CD8-positive, alpha-beta memory T cell (primary cell): ENCODE measurements at places on chromosomes 2 and 18. TPM values are rescaled to one million over a fixed set of nuclear protein-coding genes. Genes with fewer than 3 reads are reported as not detected.
A peak's percentile ranks its signal among the peaks of the same experiment; 100 is the strongest.

The TCF23 gene
- not detected for polyA plus RNA-seq

The BZW1 gene
- 252 TPM for polyA plus RNA-seq

The FMNL2 gene
- 0.05 TPM for polyA plus RNA-seq

The AKAIN1 gene
- polyA plus RNA-seq: not detected

The TUBA3E gene
- not detected for polyA plus RNA-seq

DNA sequence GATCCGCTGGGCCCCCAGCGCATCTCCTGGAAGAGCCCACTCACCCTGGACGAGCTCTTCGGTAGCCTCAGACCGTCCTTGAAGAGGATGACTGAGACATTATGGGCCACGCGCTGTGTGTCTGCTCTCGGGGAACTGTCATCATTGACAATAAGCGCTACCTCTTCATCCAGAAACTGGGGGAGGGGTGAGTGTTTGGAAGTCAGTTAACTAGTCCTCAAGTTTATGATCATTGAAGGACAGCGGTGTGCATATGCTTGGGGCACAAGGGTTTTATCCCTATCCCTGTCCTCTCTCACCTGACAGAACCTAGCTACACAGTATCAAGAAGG, 586 bp downstream of the STK16 start:
- peaks cover 23% of the 10 kb centered on the region for H3K36me3 ChIP-seq
- no peak for DNase-seq
- peak overlapping the region; percentile 93 for H3K27ac ChIP-seq
- no peaks in the 10 kb centered on the region for H3K27me3 ChIP-seq

GRCh38 chr2:24970483-24971285, 1.1 kb downstream of the DNAJC27 start:
- peak overlapping the region; percentile 99 for H3K27ac ChIP-seq
- H3K27me3 ChIP-seq: no peaks in the 10 kb centered on the region
- no peak for DNase-seq
- H3K4me3 ChIP-seq: peak overlapping the region; percentile 64
- H3K4me1 ChIP-seq: peaks cover 13% of the 10 kb centered on the region
- H3K36me3 ChIP-seq: no peaks in the 10 kb centered on the region

GRCh38 chr2:107072150-107072940, 186.4 kb upstream of the ST6GAL2 start:
- no peak overlapping the region for H3K27ac ChIP-seq
- H3K36me3 ChIP-seq: no peaks in the 10 kb centered on the region
- no peak overlapping the region for H3K4me3 ChIP-seq
- H3K4me1 ChIP-seq: no peaks in the 10 kb centered on the region

DNA sequence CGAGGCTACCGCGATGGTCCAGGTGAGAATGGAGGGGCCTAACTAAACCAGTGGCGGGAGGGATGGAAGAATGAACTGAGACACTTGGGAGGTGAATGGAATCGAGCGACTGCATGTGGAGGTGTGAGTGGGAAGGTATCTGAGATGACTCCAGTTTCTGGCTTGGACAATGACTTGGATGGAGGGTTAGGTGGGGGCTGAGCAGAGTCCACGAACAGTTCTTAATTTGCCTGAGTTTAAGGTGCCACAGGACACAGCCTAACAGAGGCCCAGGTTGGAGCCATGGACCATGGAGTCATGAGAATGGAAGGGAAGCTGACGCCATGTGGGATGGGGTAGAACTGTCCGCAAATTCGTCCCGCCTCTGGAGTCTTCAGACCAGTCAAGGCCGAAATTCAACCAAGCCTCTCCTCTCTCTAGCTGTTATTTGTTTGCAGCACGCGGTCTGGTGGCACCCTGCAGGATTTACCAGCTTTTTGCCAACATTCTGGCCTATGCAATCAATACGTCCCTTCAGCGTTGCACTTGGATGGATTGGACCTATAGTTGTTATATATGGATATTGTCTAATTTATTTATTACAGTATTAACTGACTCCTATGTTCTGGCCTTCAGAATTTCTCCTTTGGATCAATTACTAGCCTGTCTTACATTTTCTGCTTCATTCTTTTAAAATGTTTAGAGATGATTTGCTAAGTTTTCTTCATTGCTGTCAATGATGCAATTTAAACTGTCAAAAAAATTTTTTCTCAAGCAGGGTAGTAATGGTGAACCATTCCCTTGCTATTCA, 940 bp upstream of the BOLA3 start:
- no peak for DNase-seq
- H3K36me3 ChIP-seq: peaks cover 7% of the 10 kb centered on the region
- no peaks in the 10 kb centered on the region for H3K27me3 ChIP-seq
- H3K27ac ChIP-seq: peak overlapping the region; percentile 50

GRCh38 chr2:18966131-18966530, 376.8 kb upstream of the NT5C1B start:
- H3K36me3 ChIP-seq: no peaks in the 10 kb centered on the region
- H3K27ac ChIP-seq: no peak overlapping the region
- H3K4me1 ChIP-seq: no peaks in the 10 kb centered on the region
- DNase-seq: no peak

- H3K27me3 ChIP-seq: no peaks in the 10 kb centered on the region
- no peak for DNase-seq
- no peaks in the 10 kb centered on the region for H3K36me3 ChIP-seq
- no peak overlapping the region for H3K27ac ChIP-seq
- peaks cover 36% of the 10 kb centered on the region for H3K4me1 ChIP-seq
Observed at GRCh38 chr2:108982259-108982679, 6.8 kb downstream of the EDAR start.

- H3K36me3 ChIP-seq: no peaks in the 10 kb centered on the region
- no peaks in the 10 kb centered on the region for H3K27me3 ChIP-seq
- no peak for DNase-seq
Observed at GRCh38 chr2:160326786-160327185, 126.7 kb upstream of the ITGB6 start.

- no peaks in the 10 kb centered on the region for H3K27me3 ChIP-seq
Observed at GRCh38 chr2:173741759-173742158, 223.4 kb downstream of the SP3 start.

DNA sequence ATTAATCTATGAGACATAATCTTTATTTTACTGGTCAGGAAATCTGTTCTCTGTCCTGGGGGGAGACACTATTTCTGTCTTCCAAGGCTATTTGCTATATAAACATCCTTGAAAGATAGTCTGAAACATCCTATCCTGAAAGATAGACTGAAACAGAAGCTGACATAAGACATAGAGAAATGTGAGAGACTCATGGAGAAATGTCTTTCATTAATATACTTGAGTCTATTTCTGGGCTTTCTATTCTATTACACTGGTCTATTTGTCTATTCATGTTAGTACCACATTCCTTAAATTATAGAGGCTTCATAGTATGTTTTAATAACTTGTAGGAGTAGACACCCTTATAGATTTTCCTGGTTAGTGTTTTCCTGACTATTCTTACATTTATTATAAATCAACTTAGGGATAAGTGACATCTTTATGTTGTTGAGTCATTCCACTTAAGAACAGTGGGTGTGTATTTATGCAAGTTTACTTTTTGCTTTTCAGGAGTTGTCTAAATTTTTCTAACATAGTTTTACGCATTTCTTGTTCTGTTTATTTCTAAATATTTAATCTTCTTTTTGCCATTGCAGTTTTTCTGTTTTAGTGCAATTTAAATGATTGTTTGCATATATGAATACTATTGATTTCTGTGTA, 244.9 kb upstream of the ZSWIM2 start:
- H3K27me3 ChIP-seq: no peaks in the 10 kb centered on the region
- no peak overlapping the region for H3K4me3 ChIP-seq
- no peaks in the 10 kb centered on the region for H3K4me1 ChIP-seq
- no peaks in the 10 kb centered on the region for H3K36me3 ChIP-seq

DNA sequence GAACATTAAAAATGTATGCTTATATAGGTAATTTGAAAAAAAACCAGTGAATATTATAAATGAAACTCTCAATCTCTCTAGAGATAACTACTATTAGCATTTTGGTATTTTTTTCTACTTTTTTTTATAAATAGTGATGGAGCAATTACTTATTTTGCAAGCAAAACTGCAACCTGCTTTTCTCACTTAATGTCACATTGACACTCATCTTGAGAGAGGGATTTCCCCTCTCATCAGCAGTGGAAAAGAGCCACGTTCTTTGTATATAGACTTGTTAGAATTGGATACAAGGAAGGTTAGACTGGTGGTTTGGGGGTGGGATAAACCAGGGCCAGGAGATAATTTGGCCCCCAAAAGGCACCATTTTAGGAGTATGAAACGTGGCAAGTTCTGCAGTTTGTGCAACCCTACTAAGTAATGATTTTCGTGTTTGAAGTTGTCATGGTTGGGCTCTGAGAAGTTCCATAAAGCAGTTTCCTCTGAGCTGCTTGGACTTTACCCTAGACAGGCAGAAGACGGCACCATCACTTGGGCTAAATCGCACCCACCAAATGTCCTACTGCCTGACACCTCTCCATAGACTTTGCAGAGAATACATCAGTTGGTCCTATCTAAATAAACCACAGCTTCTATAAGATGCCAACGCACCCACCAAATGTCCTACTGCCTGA, 194.0 kb downstream of the ACTR3 start:
- H3K4me1 ChIP-seq: no peaks in the 10 kb centered on the region
- no peaks in the 10 kb centered on the region for H3K27me3 ChIP-seq
- no peak for DNase-seq
- no peaks in the 10 kb centered on the region for H3K36me3 ChIP-seq

- H3K36me3 ChIP-seq: no peaks in the 10 kb centered on the region
- no peaks in the 10 kb centered on the region for H3K27me3 ChIP-seq
- H3K4me3 ChIP-seq: no peak overlapping the region
- H3K27ac ChIP-seq: no peak overlapping the region
- H3K4me1 ChIP-seq: no peaks in the 10 kb centered on the region
Observed at GRCh38 chr2:105391763-105392662, 6.8 kb downstream of the FHL2 start.

DNA sequence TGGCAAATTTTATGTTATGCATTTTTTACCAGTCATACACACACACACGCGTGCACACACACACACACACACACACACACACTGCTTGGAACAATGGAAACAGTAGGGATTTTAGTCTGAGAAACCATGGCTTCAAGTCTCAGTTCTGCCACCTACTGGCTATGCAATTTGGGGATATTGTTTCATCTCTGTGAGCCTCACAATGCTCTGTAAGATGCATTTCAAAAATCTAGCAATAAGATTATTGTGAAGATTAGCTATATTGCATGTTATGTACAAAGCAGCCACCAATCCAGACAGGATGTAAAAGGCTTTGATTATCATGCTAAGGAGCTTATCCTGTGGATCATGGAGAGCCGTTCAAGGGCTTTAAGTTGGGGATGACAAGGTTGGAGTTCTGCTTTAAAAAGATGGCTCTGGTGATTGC, 401.4 kb downstream of the NBAS start:
- H3K36me3 ChIP-seq: no peaks in the 10 kb centered on the region
- no peaks in the 10 kb centered on the region for H3K27me3 ChIP-seq
- H3K4me1 ChIP-seq: no peaks in the 10 kb centered on the region
- no peak overlapping the region for H3K27ac ChIP-seq

DNA sequence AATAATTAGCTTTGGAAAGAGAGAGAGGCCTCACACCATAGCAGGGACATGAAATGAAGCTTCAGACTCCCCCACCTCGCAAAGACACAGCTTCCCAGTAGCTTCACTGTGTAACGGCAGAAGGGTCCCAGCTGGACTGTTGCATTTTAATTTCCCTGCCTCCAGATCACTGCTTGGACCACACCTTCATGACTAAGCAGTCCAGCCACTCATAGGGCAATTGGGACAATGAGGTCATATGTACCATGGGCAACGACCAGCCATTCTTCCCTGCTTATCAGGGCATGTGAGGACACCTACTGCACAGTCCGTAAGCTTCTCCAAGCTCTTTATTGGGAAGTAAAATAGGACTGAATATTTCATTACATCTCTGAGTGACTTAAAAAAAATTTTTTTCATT, 183.0 kb downstream of the MREG start:
- H3K27me3 ChIP-seq: no peaks in the 10 kb centered on the region
- no peak for DNase-seq
- H3K4me3 ChIP-seq: no peak overlapping the region
- no peaks in the 10 kb centered on the region for H3K36me3 ChIP-seq

- no peak overlapping the region for H3K4me3 ChIP-seq
- no peaks in the 10 kb centered on the region for H3K27me3 ChIP-seq
- no peak for DNase-seq
- peaks cover 18% of the 10 kb centered on the region for H3K4me1 ChIP-seq
- H3K36me3 ChIP-seq: peaks cover 51% of the 10 kb centered on the region
- no peak overlapping the region for H3K27ac ChIP-seq
Observed at GRCh38 chr18:2717407-2717806, 61.9 kb downstream of the SMCHD1 start.

DNA sequence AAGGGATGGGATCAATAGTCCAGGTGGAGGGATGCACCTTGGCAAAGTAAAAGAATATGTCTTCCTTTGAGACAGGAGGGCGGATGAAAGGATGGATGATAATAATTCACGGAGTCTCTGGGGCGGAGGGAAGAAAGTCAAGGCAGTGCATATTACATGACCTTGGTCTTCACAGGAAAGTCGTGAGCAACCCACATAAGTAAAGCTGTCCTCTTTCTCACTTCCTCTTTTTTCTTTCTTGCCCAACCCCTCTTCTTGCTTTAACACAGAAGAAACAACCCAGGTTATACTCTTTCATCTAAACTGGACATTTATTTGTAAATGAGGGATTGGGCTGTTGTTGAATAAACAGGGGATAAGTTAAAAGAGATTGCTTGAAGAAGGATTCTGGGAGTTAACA, 168.7 kb upstream of the SKOR2 start:
- H3K27me3 ChIP-seq: no peaks in the 10 kb centered on the region
- no peak overlapping the region for H3K27ac ChIP-seq
- no peaks in the 10 kb centered on the region for H3K4me1 ChIP-seq

DNA sequence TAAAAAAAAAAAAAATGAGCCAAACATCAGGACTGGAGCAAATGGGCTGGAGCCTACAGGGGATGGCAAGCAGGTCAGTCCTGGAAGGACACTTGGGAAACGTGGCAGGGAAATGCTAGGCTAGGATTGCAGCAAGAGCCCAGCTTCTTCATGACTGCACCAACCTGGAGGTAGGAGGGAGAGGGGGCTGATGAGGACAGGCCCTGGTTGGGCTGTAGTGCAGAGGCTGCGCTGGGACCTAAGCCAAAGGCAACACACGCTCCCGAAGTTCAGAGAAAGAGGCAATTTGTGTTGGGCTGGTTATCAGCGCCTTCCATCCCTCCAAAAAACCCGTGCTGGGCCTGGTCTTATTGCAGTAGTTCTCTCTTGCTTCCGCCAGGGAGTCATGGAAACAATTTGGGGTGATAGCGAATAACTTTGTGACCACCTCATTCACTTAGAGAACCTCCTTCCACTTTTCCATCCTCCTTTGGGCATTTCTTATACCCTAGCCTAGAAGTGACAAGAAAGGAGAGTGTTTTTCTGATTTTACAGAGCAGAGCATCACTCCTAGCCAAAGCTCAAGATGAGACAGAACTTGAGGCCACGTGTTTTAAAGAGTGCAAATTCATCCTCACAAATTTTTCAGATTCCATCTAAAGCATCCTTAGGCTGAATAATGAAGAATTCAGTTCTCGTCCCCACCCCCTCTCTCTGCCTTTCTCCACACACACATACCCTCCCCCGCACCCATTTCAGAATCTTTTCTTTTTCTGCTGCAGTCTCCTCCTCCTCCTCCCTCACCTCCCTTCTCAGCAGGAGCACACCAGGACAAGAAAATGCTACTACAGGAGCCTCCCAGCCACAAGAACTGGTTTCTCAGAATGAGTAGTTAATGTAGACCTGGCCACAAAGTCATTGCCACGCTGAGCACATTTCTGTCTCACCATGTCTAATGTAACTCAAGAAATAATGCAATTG, 82.5 kb upstream of the STPG4 start:
- no peaks in the 10 kb centered on the region for H3K27me3 ChIP-seq
- no peak overlapping the region for H3K4me3 ChIP-seq
- H3K27ac ChIP-seq: no peak overlapping the region

- H3K4me1 ChIP-seq: no peaks in the 10 kb centered on the region
- H3K27ac ChIP-seq: no peak overlapping the region
- no peaks in the 10 kb centered on the region for H3K27me3 ChIP-seq
- DNase-seq: no peak
Observed at GRCh38 chr2:109271920-109272319, 142.9 kb downstream of the SH3RF3 start.
